Lung microvascular endothelial cell (primary cell): ENCODE measurements at places on chromosomes 7 and 10.

DNA sequence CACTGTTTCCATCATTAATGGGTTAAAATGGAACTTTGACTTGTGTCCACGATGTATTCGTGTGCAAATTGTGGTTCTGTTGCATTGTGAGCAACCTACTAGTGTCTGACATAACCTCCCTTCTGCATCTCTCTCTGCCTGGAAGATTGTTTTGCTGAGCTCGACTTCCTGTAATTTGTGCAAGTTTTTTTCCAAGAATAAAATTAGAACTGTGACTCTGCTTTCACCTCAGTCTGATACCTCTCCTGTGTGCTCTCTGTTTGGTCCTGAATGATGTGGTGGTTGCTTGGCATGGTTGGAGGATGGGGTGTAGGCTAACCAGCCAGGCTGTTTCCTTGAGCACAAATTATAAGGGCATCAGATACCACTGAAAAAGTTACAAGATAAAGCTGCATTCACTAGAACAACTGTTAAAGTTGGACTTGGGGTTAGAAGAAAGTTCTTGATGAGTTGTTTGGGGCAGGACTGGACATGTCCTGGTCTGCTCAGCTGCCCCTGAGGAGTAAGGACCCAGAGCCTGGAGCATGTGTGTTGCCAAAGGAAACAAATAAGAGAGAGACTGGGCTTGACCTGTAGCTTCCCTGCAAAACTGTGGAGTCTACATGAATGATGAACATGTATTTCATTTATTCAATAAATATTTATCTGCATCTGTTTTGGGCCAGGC lies 1.9 kb upstream of the VOPP1 start:
- DNase-seq, result peak; percentile 71

GRCh38 chr7:132760866-132761265 lies 184.6 kb upstream of the PLXNA4 start:
- DNase-seq, result no peak

GRCh38 chr7:95229301-95229700 lies 95.0 kb downstream of the PON1 start:
- DNase-seq, result no peak

DNA sequence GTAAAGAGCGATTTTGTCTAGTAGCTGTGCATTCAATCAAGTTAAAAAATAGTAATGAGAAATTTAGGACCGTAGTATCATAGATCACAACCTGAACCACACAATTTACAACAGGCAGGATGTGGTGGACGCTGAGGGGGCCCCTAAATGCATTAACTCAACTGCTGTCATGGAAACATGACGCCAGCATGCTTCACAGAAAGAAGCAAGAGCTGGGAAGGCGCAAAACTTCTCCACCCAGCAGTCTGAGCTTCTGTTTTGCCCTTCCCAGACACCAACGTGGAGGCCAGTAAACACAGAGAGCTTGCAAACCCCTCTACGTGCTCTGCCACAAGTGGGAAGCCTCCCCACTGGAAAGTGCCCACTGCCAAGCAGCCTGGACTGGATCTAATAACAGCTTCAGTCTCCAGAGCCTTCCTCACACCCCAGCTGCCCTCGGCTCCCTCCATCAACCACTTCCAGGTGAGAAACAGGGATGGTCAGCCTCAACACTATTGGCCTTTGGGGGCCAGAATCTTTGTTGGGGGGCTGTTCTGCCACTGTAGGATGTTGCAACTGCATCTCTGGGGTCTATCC lies 151.8 kb downstream of the SFMBT2 start:
- DNase-seq, result no peak

- DNase-seq, result peak; percentile 7
Measured at GRCh38 chr10:88227342-88228018, 355.6 kb downstream of the RNLS start.

- DNase-seq, result peak; percentile 64
Measured at GRCh38 chr7:151459726-151460473, 20.0 kb upstream of the CRYGN start.

DNA sequence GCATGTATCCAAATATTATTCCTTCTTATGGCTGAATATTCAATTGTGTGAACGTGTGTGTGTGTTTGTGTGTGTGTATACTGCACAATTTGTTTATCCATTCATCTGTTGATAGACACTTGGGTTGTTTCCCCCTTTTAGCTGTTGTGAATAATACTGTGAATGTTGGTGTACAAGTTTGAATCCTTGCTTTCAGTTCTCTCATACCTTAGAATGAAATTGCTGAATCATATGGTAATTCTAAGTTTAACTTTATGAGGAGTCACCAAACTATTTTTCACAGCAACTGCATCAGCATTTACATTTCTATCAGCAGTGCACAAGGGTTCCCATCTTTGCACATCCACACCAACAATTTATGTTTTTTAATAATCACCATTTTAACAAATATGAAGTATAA lies 86.9 kb upstream of the GATAD1 start:
- DNase-seq, result no peak

DNA sequence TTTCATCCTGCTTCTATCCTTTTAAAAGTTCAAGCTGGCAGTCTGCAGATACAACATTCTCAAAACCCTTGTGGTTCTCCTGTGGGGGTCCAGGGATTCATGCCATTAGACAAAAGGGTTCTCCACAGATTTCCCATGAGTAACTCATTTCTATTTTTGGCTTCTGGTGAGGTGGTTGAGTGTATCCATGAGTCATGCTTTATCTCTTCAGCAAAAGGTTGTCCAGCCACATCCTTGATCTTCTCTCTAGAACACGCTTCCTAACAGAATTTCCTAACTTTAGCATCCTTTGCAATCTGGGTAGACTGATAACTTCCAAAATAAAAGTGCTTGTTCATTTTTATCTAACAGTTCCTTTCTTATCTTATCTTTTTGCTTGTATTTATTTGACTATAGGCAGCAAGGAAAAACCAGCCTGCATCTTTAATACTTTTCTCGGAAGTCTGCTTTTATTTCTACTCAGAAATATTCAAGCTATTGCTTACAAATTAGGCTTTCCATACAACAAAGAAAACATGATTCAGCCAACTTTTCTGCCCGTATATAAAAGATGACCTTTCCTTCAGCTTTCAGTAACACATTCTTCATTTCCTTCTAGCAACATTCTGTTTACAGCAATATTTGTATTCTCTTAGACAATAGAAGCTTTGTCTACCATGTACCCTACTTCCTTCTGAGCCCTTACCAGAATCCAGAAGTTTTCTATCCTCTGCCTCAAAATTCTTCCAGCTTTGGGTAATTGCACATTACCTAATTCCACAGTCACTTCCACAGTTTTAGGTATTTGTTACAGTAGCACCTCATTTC lies 79.3 kb upstream of the IL6 start:
- peak; percentile 34 for DNase-seq
